ENCODE measurements at places on chromosomes 1 and 21.

- peak; percentile 90 for DNase-seq
These were observed at the start of gene CIART for GRCh38 chr1:150281758-150282557. Gene CIART, plus strand, starts transcription at chr1:150282554. Its CDS starts 714 bp downstream, at chr1:150283268.

DNA sequence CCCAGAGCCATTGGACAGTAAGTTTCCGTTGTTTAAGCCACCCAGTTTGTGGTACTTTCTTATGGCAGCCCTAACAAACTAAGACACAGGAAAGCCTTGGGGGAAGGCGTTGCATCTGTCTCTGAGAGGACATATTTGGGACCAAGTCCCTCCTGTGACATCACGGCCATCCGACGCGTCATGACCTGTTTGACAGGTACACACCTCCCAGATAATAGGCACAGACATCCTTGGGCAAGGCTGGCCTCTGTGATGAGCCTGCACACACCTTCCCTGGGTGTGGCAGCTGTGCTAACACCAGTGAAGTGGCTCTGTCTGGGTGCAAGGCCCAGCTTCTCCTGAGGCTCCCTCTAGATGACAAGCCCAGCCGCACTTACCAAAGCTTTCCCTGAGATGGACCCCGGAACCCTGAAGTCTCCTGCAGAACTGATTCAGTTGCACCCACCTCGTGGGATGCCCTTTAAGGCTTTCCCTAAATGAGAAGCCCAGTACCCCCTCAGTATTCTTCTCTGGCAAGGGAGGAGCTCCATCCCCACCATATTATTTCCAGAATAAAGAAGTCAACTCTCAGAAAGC, 136.5 kb downstream of the ZSCAN20 start:
- DNase-seq: no peak

DNA sequence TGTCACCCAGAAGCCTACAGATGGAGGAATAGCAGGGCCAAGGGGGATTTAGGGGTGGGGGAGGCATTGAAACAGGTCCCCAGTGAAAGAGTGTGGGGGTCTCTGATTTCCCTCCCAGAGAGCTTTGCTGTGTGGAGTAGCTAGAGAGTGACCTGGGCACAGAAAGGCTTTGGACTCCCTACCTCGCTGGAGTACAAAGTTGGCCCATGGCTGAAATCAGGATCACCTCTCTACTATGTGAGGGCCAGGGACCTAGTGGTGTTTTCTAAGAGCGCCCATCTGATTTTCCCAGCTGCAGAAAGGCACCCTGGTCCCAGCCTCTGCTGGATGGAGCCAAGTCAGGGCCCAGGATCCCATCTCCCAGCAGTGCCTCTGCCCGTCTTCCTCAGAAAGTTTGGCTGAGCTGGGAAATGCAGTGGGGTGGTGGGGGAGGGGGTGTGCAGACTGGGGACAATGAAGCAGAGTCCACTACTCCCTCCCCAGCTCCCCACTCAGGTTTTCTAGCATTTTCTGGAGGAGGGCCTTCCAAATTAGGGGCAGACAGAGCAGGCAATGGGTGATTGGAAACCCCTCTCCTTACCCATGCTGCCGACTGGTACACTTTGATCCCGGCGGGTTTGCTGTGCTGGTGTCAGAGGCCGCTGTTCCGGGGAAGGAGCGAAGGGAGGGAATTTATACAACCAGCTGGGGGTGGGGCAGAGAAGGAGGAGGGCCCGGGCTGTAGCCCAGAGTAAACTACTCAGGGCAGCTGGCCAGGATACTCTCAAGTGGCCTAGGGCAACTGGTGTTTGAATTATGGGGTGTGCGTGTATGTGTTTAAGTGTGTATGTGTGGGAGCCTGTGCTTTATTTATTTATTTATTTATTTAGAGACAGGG, at the start of gene SELENBP1:
Gene SELENBP1, minus strand, starts transcription at position 648 of the 877 bp plus-strand sequence. Its CDS starts 64 bp downstream, at position 584.
- peak; percentile 70 for DNase-seq

DNA sequence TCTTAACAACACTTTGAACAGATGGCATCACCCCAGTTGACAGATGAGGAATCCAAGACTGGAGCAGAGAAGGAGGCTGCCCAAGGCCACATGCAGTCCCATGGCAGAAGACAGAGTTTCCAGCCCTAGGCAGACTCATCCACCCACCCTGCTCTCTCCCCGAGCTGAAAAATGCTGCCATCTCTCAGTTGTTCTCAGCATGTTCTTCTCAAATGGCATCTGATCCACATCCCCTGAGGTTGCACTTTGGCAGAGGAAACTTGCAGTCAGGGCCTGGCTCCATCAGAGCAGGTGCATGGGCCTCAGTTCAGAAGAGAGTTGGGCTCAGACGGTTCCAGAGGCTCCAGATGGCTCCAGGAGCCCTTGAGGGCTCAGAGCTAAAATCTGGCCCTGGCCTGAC, 709.4 kb downstream of the MATN1 start:
- DNase-seq: no peak

DNA sequence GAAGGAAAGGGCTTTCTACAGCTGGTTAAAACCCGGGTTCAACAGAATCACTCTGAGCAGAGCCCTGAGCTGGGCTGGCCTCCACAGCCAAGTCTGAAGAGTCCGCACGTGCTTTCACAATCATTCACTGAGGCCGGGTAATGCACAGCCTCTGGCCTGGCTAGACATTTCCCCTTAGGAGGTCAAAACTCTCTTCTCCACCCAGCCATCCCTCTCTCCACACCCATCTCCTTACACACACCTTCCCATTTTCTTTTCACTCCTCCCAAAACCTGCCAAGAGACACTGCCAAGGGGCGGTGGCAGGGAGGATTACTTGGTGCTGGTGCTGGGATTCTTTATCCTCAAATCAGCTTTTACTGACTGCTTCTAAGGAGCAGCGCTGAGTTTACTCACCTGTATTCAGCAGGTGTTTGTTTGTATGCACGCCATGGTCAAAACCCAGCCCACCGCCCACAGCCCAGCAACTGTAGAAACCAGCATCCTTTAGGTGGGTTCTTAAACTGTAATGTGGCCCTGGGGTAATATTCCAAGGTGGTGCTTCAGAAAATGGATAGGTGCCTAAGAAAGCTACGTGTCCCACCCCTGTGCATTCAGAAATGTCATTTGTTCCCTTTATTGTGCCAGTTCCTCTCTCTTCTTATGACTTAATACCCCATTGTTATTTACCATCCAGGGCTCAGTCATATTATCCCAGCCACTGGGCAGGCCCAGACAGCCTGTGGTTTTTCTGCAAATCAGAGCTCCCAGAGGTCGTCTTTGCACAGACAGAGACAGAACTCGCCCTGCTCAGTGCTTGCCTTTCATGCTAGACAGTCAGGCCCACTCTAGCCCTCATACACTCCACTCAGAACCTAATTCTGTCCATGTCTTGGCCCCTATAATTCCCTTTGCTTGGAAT, 80.2 kb downstream of the ADSS2 start:
- DNase-seq: no peak

- DNase-seq: no peak
These were observed 19.0 kb downstream of the YTHDF2 start for GRCh38 chr1:28755701-28756100.
